ENCODE measurements at places on chromosomes 1 and 21.

DNA sequence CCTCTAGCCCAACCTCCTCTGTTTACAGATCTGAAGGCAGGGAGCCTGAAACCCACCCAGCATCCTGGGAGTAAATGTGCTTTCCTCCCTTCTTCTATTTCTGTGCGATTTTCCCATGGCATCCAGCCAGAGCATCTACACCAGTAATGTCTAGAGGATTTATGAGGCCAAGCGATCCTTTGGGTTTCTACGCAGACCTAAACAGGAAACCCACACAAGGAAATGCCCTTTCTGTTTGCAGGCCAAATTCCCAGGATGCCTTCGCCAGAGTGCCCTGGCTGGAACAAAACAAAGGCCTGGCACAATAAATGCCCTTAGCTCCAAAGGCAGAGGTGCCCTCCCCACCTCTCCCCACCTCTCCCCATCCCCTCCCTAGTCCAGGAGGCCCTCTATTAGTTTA, 110.5 kb upstream of the CDC42BPA start:
- DNase-seq: no peak

DNA sequence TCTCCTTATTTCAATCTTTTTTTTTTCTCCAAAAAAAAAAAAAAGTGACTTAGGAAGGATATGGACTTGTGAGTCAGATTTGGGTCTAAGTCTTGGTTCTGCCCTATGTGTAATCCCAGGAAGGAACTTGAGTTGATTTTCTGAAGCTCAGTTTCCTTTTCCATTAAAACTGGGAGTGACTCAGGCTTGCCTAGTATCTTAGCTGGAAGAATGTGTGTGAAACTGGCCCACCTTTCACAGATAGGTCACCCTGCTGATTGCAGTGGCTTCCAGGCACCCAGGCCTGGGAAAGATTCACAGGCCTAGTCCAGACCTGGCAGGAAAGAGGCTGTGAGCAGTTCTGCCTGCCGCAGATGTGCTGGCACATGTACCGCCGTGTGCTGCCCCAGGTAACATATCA, 218.3 kb upstream of the HOOK1 start:
- no peak for DNase-seq

GRCh38 chr1:228544021-228544850, 57.1 kb downstream of the RNF187 start:
- no peak for DNase-seq

DNA sequence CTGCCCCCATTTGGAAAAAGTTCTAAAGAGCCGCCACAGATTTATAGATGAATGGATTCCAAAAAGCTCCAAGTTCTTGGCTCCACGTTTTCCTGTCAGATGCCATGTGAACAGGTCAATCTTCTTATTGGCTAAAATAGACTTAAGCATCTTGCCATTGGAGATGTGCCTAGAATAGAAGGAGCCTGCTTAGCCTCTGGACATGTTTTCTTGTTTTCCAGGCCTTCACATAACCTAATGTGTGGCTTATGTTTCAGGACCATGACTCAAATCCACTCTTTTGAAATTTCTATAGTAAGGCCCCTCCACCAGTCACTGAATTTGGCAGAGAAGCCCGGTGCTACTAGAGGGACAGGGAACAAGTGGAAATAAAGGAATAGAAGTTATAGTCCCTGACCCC, 31.5 kb downstream of the PHC2 start:
- no peak for DNase-seq

DNA sequence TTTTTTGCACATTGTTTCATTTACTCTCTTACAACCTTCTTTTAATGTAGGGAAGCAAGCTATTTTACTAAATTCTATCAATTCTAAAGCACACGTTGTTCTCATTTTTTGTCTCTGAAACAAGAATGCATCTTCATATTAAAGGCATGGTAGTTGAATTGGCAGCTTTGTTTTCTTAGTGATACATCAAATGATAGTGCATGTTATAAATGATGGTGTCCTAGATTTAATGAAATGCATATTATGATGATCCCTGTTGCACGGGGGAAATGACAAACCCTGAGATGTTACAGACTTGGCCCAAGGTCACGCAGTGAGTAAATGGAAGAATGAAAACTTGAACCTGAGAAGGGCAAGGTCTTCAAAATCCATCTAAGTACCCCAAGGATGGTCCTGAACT, 213.1 kb downstream of the KAZN start:
- no peak for DNase-seq

DNA sequence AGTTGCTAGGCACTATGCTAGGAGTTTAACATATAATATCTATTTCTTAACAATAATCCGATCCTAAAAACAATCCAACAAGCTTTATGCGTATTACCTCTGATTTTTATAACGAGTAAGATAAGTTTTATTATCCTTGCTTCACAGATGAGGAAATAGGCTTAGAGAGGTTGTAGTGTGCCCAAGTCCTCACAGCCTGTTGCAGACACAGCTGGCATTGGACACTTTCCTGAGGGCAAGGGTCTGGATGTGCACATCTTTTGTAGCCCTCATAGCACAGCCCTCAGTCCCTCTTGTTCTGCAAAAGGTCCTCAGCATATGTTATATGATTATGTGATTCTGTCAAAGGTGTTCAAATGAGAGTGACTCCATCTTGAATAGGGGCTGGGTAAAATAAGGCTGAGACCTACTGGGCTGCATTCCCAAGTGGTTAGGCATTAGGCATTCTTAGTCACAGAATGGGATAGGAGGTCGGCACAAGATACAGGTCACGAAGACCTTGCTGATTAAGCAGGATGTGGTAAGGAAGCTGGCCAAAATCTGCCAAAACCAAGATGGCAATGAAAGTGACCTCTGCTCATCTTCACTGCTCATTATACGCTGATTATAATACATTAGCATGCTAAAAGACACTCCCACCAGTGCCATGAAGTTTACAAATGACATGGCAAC, 75.7 kb upstream of the F3 start:
- no peak for DNase-seq

DNA sequence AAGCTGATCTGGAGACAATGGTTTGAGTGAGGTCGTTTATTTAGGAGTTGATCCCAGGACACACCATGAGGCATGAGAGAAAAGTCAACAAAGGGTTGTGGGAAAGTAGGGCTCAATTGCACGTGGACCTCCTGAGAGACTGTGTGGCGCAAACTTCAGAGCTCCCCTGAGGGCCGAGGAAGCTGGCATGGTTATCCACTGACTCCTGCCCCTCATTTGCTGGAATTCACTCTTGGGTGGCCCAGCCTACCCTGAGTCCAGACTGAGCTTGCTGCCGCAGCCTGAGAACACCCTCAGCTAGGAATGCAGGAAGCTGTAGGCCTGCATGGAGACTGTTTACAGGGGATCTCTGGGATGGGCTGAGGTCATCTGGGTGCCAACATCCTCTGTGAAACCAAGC, 301.0 kb downstream of the RWDD3 start:
- no peak for DNase-seq

- no peak for DNase-seq
These were observed 55.5 kb upstream of the GALNT2 start for GRCh38 chr1:230011333-230012092.

DNA sequence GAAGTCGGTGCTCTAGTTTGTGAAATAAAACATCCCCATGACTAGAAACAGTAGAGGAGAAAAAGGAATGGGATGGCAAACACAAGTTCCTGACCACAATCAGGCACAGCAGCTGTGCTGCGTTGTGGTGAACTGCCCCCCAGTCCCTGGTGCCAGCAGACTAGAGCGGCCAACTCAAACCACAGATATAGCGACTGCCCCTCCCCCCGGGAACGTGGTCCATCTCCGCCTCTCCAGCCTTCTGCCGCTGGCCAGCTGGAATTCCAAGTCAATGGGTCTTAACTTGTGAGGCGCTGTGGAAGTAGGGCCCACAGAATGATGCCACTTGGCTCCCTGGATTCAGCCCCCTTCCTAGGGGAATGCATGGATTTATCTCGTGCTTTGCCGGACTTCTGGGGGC, 41.6 kb upstream of the ZNF678 start:
- DNase-seq: no peak

DNA sequence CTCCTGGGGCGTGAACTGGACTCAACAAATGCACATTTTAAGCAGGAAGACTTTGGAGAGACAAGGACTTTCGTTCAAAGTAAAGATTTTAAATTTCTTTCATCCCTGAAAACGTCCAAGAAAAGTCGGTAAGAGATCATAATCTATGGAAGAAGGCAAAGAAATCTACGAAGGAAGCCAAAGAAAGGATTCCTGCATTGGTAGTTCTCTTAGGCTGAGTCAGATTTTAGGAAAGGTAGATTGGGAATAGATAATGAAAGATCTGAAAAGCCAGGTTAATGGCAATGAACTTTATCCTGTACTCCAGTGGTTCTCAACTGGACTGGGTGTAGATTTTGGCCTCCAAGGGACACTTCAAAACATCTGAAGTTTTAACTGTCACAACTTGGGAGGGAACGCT, 2.4 kb downstream of the IFT25 start:
- DNase-seq: no peak

GRCh38 chr1:7491109-7491817, 279.8 kb upstream of the VAMP3 start:
- no peak for DNase-seq

GRCh38 chr1:231973830-231974229, 347.2 kb downstream of the DISC1 start:
- no peak for DNase-seq

GRCh38 chr1:223423641-223424233, 30.5 kb downstream of the CCDC185 start:
- no peak for DNase-seq

- DNase-seq: no peak
These were observed 137.0 kb downstream of the DENND1B start for GRCh38 chr1:197638316-197638715.

DNA sequence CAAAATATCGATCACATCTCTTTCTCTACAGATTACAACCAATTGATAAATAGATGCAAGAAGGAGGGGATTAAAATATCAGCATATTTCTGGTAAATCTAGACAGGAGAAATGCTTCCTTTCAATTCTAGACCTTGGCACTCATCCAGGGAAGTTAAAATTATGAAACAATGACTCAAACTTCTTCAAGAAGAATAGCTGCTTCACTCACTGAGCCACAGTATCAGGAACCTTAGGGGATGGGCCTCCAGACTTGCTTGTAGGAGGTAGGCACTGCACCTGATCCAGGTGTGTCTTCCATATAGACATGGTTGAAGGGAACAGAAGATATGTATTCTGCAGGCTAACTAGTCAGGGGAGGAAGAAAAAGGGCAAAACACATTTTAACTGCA, 9.8 kb downstream of the SLAMF7 start:
- no peak for DNase-seq

GRCh38 chr1:202860744-202861419, 28.1 kb downstream of the RABIF start:
- DNase-seq: no peak

GRCh38 chr1:104665300-104665699, 915.6 kb downstream of the AMY1C start:
- no peak for DNase-seq

GRCh38 chr1:63555480-63555879, 32.2 kb downstream of the EFCAB7 start:
- DNase-seq: no peak

DNA sequence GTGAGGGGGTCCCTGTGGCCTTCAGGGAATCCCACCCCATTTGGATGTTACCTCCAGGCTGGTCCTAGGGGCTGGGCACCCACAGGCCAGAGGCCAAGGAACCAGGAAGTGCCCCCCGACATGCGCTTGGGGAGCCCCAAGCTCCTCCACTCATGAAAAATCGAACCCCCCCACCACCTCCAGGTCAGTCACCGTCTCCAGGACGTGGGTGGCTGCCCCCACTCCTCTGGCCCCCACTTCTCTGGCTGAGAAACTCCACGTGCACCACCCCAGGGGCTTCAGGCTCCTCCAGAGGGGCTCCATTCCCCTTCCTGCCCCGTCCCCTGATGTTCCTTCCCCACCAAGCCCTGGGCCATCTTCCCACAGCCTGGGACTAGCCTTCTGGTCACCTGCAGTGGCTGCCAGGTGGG, 30.5 kb upstream of the POFUT2 start:
- DNase-seq: no peak

- DNase-seq: no peak
These were observed 980 bp upstream of the AHCYL1 start for GRCh38 chr1:109983380-109984189.

GRCh38 chr1:53090227-53091147, 28.5 kb downstream of the PODN start:
- no peak for DNase-seq

- DNase-seq: no peak
These were observed 559 bp downstream of the SERTAD4 start for GRCh38 chr1:210233216-210233494.

- DNase-seq: no peak
These were observed 2.5 kb downstream of the NCAM2 start for GRCh38 chr21:21000591-21001175.

GRCh38 chr1:164785841-164786534, 227.0 kb downstream of the PBX1 start:
- DNase-seq: no peak

GRCh38 chr1:6880951-6881690, 95.9 kb downstream of the CAMTA1 start:
- DNase-seq: no peak

GRCh38 chr1:4797429-4797828, 143.0 kb downstream of the AJAP1 start:
- no peak for DNase-seq

Measured in activated CD4-positive, CD25-positive, alpha-beta regulatory T cell treated with anti-CD3 and anti-CD28 coated beads, Interleukin-2, amount 50 U/mL, for 16 hours (primary cell).